ENCODE measurements at places on chromosomes 6 and 20.

GRCh38 chr6:7267466-7268091, 45.4 kb downstream of the SSR1 start:
- peak; percentile 84 for DNase-seq

DNA sequence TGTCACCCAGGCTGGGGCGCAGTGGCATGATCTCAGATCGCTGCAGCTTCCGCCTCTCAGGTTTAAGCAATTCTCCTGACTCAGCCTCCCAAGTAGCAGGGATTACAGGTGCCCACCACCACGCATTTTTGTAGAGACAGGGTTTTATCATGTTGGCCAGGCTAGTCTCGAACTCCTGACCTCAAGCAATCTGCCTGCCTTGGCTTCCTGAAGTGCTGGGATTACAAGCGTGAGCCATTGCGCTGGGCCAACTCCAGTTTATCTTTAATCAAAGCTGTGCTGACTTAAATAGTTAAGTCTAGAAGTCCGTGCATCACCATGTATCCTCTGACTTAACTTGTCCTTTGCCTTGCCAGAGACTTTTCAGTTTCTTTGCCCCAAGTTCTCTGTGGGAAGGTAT, 224.3 kb downstream of the TMEM242 start:
- no peak for DNase-seq

DNA sequence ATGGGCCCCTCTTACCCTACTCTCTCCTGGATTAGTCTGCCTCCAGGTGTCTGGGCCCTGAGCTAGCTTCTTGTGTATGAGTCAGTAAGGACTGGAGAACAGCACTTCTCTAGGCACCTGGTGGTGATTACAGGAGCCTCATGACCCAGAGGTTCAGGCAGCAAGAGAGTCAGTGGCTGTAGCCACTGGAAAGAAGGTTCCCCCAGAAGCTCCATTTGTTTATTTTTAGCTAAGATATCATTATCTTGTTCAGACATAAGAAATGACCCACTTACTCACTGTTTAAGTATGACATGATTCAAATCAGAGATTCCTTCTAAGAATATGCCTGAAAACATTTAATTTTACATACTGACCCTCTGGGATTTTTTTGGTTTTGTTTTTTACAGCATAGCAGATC, 23.6 kb upstream of the SLC4A11 start:
- no peak for DNase-seq

DNA sequence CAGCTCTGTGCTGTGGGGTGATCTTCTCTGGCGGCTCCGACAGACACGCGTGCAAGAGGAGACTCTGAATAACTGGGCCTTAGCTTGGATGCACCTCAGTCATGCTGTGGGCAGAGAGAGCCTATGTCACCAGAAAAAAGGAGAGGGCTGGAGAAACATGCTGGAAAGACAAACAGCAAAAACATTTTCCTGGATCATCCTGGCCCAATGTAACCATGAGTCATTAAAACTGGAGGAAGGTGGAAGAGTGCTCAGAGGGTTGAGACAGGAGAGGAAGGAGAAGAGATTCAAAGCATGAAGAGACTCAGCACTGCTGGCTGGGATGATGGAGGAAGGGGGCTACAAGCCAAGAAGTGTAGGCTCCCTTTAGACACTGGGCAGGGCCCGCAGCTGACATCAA, 292.0 kb downstream of the CDH26 start:
- no peak for DNase-seq

GRCh38 chr20:36173451-36173933, 19.0 kb downstream of the EPB41L1 start:
- no peak for DNase-seq

GRCh38 chr6:121630716-121631115, 195.3 kb downstream of the GJA1 start:
- DNase-seq, result no peak

- DNase-seq, result no peak
Observed at GRCh38 chr20:35283441-35284266, 918 bp downstream of the EIF6 start.

DNA sequence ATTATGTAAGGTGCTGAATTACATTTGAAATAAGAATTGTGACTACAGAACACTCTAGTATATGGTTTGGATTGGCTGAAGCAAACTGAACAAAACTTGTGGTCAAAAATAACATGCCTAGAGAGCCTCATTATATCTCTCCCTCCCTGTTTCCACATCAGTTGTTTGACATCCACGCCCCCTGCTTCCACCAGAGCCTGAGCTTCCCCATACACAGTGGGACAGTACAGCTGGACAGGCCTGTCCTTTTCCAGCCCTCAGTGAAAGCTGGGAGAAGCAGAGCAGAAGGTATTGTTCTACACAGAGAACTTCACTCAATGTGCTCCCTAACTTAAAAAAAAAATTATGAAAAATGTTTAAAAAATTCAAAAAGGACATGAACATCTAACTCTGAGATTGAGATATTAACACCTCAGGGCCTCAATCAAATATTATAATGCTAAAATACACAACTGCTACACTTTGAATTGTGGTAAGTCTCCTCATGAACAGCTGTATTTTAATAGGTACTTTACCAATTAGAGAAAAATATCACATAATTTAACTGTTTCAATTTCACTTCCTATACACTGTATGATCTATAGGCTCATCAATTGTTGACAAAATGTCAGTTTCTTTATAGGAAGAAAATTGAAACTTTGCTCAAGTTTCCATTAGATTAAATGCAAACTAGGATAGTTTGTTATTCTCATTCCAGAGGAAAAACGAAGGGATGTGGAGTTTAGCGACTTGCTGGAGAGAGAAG, 44.9 kb upstream of the SCML4 start:
- no peak for DNase-seq

GRCh38 chr6:68740828-68741500, 105.9 kb downstream of the ADGRB3 start:
- DNase-seq, result no peak

DNA sequence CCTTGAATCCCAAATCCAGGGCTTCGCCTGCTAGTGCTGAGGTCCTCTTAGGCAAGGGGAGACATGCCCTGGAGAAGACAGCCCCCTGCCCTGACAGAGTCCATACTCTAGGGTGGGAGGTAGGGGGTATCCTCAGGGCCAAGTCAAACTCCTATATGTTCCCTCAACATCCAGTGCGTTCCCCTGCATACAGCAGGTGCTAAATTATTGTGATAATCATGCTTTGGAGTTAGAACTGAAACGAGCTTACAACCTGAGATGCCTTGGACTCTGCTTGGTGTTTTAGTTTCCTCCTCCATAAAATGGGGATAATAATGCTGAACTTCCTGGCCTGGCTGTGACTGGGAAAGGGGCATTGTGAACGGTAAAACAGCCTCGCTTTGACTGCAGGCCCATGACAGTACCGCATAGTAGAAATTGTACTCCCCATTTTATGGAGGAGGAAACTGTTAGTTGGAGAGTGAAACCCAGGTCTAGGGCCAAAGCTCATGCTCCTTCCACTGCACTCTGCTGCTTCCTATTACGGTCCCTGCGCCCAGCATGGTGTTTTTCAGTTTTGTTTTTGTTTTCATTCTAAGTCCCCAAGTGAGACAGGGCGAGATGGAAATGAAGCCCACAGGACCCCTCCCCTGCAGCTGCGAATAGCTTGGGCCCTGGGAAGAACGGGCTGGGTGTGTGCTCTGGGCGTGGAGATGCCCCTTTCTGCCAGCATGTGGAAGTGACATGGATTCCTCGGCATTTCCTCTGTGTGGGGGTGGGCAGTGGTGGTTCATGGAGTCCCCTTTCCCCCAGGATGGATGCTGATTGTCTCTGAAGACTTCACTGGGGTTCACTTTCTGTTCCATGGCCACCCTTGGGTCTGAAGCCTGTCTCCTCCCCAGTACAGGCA, 162.5 kb downstream of the VEGFA start:
- DNase-seq, result no peak

DNA sequence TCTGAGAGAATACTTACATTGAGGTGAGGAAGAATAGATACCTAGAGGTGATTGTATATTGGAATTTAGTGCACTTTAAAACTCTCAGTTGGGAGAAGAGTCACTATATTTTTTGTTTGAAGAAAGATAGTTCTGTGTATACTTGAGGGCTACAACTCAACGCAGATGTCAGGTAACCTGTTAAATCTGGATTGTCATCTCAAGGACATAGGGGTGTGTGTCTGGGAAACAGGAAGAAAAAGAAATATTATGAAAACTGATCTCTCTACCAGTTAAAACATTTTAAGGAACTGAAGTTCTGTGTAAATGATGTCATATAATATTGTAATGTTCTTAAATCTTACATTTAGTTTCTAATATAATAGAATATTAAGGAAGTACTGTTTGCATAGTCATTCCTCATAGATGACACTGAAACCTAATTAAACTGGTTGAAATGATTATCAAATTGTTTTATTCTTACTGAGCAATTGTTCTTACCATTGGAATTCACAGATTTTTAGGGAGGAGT, 86.2 kb downstream of the SMAP1 start:
- no peak for DNase-seq

DNA sequence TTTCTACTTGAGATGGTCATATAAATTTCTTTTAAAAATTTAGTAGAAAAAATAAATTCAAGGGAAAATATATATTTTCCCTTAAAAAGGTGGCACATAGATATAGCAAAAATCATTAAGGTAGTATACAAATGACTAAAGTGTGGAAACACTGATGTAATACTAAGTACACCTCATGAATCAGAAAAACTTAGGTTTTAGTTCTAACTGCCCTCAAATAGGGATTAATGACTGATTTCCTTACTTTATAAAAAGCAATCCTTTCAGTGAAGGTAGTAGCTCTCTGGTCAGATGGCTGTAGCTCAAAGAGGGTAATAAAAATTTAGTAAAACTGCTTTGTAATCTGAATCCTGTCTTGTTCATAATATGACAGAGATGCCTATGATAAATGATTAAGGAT, 63.5 kb downstream of the FYN start:
- DNase-seq, result no peak

DNA sequence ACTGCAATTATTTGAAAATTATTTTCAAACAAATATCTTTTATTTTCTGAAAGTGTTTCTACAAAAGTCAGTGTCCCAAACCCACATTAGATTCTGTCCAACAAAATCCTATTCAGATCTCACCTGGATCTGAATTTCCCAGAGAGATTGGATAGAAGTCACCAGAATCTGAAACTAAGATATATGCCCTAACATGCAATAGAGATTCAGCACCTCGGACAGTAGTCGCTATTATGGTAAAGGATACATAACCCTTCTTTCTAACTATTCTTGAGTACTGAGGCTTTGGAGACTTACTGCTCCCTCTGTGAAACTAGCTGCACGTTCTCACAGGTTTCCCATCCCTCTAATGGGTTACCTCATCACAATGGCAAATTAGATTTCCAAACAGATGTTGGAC, 151.4 kb downstream of the ID4 start:
- DNase-seq, result no peak

GRCh38 chr6:139568956-139569538, 194.6 kb upstream of the CITED2 start:
- DNase-seq, result no peak

- no peak for DNase-seq
Observed at GRCh38 chr6:153698637-153699036, 340.4 kb upstream of the OPRM1 start.

DNA sequence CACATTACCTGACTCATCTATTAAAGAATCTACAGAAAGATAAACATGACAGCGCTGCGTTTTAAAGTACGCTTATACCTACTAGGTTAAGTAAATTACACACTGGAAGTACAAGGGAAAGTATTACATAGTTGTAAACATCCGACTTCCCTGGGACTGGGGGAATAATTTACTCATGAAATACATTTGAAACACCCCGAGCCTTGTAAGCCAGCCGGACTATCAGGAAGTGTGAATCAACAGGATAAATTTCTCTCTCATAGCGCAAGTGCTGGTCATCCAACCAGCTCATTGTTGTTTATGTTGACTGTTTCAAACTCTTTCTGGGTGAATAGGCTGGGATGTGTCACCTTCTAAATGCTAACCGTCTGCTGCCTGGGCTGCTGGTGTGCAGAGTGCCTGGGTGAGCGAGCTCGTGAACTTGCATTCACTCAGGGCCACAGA, 4.9 kb downstream of the BMP6 start:
- DNase-seq, result no peak

- DNase-seq, result no peak
Observed at GRCh38 chr6:34022250-34022872, 123.5 kb downstream of the GRM4 start.

- DNase-seq, result no peak
Observed at GRCh38 chr20:46468508-46468907, 44.9 kb downstream of the ZNF334 start.

DNA sequence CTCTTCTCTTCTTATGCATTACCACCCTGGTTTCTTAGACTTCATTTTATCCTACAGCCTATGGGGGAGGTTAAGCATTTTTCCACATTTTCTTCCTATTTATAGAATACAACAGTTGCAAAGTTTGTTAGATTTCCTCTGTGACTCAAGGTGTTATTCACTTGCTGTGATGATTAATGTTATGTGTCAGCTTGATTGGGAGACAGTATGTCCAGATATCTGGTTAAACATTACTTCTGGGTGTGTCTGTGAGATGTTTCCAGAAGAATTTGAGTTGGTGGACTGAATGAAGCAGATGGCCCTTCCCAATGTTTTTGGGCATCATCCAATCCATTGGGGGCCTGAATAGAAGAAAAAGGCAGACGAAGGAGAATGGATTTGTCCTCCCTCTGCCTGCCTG, 131.3 kb downstream of the C6orf118 start:
- no peak for DNase-seq

DNA sequence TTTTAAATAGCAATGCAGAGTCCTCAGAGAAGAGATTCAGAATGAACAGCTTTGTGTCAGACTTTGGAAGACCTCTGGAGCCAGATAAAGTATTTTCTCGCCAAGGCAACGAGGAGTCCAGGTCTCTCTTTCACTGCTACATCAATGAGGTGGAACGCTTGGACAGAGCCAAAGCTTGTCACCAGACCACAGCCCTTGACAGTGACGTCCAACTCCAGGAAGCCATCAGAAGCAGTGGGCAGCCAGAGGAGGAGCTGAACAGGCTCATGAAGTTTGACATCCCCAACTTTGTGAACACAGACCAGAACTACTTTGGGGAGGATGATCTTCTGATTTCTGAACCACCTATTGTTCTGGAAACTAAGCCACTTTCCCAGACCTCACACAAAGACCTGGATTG, 55.5 kb downstream of the MRAP2 start:
- no peak for DNase-seq

GRCh38 chr6:1620504-1621069, 10.9 kb downstream of the FOXC1 start:
- DNase-seq, result no peak

- no peak for DNase-seq
Observed at GRCh38 chr6:156193381-156193780, 583.8 kb upstream of the ARID1B start.

DNA sequence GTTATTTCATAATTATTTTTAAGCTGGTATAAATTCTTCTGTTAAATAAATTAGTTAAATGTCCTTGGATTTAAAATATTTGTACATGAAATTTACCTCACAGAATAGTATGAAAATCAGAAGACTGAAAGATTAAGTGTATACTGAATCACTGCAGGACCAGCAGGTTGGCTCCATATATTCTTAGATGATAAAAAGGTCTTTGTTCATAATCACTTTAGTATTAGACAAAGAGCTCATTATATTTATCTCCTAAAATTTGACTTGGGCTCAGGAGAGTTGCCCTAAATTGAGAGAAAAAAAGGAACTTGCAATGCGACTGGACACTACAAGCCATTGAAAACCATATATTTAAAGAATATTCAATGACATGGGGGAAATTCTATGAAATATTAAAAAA, 766.4 kb upstream of the CITED2 start:
- DNase-seq, result no peak

- DNase-seq, result no peak
Observed at GRCh38 chr20:37627060-37627766, 66.6 kb upstream of the CTNNBL1 start.

All from GOT3 (cell line).